ENCODE measurements at places on chromosomes 2 and 18.

DNA sequence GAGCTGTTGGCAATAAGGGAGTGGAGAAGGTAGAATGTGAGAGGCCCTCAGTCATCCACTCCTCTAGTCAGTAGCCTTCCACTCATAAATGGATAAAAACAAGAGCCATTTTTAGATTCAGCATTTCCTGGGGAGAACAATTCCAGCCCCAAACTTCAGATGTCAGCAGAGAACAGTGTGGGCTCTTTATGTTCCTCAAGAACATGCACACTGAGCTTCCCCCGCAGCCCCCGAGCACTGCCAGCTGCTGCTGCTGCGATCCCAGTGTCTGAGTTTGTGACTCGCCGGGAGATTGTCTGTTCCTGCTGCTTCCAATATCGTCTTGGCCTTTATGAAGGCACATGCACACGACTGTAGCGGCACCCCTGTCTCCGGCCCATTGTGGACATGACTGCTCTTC lies 143.7 kb upstream of the CTNNA2 start:
- no peak for DNase-seq

DNA sequence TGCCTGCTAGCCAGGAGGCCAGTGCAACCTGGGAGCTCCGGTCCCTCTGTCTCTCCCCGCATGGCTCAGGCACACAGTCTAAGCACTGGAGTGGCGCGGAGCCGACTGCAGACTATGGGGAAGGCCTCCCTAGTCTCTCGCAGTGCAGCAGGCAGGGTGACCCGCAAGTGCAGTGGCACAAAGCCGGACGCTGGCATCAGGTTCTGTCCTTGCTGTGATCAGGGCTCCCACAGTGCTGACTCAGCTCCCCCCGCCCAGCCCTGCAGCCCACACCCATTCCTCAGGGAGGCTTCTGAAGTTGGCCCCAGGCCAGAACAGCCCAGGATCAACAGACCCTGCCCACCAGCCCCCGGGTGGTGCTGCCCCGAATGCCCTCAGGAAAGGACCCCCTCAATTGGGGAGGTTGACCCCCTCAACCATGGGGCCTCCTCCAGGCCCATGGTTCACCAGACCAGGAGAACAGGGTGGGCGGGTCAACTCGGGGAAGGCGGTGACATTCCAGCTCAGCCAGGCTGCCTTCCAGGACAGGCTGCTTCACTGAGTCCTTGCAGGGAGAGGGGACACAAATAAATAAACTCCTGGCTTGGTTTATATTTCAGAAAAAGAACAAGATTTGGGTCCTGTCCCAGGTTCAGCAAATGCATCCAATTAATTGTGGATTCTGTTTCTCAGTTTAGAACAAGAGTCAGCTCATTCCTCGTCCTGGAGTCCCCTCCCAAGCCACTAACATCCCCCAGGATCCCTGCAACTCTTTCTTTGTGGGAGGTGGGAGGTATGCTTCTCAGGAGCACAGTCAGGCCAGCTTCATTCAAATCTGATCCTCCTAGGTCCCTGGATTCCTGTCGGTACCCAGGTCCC lies 12.2 kb downstream of the BIN1 start:
- DNase-seq = no peak

DNA sequence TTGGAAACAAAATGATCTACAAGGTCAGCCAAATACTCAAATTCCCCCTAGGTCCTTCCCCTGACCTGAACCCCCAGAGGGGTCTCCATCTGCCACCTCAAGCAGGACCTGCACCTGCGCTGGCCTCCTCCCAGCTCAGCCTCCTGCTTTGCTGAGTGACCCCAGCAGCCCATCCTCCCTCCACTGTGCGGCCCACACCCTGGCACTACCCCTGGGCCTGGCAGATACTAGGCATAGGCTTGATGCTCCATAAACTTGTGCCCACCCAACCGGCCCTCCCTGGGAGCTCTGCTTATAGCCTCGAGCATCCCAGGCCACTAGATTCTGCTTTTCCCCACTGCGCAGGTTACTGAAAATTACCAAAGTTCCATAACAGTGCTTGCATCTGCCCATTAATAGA lies 156.2 kb downstream of the HDAC4 start:
- DNase-seq = no peak

GRCh38 chr2:226064932-226065570 lies 665.5 kb downstream of the NYAP2 start:
- no peak for DNase-seq

DNA sequence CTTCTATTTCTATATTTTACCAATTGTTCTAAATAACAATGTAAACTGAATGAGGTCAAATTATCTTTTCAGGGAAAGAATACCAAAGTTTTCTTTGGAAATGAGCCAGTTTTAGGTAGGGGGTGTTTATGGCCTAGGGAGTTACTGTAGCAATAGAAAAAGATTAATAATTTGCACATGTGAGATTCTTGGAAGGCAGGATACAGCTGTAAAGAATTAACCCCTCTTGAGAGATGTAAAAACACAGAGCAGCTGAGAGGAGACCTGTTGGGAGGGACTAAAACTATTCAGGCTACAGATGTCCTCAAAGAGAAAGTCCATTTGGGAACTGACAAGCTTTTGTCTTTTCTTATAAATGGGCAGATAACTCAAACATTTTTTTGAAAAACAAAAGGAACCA lies 182.2 kb downstream of the FIGN start:
- no peak for DNase-seq

DNA sequence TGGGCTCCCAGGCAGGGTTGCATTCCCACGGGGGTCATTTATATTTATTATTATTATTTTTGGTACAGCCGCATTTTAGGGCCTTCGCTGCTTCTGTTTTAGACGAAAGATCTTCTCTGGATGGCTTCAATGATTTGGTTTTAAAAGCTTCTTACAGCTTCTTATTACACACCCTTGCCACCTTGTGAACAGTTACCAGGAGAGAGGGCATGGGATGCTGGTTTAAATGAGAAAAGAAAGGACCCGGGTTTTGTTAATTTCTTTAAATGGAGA lies 1.7 kb downstream of the SH3RF3 start:
- no peak for DNase-seq

- no peak for DNase-seq
These were observed 47.9 kb downstream of the COL3A1 start for GRCh38 chr2:189022053-189022481.

DNA sequence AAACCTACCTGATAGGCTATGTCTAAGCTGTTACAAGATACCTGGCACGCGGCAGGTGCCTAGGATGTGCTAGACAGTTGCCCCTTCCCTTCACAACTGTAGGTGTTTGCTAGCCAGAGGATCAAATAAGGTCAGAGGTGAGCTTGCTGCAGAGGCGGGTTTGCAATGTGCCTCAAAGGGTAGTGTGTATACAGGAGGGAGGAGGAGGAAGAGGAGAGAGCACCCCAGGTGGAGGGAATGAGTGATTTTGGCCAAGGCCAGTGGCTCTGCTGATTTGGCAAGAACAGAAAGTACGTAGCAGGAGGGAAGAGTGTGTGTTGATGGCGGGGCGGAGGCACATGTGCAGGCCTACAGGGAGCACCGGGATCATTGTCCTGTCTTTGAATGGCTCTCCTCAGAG lies 236.5 kb downstream of the HAUS1 start:
- DNase-seq = no peak

GRCh38 chr2:238157506-238158017 lies 1.2 kb upstream of the ERFE start:
- DNase-seq = no peak

DNA sequence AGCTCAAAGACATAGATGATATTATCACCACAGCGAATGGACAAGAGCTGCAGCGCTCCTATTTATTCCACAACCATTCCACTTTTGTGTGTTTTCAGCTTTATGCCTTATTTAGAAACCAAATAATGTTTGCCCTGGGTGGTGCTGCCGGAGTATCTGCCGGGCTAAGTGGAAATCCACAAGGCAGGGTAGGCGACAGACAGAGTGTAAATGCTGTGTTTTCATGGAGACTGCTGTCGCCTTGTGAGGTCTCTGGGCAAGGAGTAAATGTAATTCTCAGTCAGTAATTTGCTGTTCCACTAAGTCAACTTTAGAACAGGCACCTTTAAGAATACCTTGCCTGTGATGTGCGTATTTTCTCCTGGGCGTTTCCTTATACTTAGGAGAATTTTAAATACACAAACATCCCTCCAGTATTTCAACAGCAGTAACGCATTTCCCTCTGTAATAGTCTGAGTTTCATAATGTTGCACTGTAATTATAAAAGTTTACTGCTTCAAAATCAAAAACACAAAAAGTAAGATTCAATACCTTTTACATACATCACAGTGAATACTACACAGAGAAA lies 60.9 kb downstream of the COBLL1 start:
- DNase-seq = no peak

DNA sequence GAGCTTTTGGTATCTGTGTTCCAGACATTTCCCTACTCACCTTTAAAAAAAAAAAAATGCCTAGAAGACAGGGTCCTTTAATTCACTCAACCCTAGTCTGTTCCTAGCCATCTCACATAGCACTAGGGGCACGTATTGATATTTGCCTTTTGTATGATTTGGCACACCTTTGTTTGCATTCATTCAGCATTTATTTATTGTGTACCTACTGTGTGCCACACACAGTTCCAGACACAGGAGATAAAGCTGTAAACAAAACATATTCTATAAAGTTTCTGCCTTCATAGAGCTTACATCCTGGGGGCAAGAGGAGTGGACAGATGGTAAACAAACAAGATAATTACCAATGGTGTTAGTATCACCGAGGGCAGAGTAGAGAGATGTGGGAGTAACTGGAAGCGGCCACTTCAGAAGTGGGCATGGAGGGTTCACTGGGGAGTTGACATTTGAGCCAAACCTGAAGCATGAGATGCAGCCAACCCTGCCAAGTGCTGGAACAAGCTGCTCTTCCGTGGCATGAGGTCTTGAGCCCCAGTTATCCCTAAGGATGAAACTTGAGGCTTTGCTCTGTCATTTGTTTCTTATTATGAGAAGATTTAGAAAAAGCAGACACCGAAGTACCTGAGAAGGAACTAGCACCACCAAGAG lies 18.2 kb downstream of the MAPRE2 start:
- DNase-seq = no peak
